WERI-Rb-1 (cell line): ENCODE measurements at places on chromosomes 12 and 14.
A peak's percentile ranks its signal among the peaks of the same experiment; 100 is the strongest.

DNA sequence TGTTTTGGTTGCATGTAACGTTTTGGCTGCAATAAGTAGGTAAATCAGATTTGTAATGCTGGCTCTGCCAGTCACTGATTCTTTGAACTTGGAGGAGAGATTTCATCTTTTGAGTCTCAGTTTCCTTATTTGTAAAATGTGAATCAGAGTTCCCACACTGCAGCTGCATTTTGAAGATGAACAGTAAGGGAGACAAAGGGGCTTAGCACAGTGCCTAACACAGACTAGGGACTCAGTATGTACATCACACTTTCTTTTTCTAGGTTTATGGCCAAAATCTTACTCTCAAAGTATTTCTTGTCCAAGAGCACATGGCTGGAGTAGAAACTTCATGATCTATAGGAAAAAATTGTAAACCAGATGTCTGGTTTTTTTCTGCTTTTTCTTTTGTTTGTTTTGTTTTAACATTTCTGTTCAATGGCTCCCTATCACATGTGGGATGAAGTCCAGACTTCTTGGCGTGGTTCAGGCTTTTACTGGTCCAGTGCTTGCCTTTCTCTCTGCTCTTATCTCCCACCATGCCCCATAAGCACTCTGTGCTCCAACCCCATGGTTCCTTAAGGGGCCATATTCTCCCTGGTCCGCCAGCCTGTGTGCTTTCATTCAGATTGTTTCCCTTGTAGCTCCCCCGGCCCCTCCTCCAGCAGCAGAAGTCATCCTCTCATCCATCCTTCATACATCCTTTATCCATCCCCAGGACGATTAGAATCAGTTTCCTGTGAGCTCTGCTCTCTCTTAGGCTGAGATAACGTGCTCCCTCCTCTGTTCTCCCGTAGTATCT, 58.0 kb downstream of the SYNE2 start:
- DNase-seq, result no peak

GRCh38 chr12:5096241-5096924, 52.7 kb downstream of the KCNA5 start:
- no peak for DNase-seq

DNA sequence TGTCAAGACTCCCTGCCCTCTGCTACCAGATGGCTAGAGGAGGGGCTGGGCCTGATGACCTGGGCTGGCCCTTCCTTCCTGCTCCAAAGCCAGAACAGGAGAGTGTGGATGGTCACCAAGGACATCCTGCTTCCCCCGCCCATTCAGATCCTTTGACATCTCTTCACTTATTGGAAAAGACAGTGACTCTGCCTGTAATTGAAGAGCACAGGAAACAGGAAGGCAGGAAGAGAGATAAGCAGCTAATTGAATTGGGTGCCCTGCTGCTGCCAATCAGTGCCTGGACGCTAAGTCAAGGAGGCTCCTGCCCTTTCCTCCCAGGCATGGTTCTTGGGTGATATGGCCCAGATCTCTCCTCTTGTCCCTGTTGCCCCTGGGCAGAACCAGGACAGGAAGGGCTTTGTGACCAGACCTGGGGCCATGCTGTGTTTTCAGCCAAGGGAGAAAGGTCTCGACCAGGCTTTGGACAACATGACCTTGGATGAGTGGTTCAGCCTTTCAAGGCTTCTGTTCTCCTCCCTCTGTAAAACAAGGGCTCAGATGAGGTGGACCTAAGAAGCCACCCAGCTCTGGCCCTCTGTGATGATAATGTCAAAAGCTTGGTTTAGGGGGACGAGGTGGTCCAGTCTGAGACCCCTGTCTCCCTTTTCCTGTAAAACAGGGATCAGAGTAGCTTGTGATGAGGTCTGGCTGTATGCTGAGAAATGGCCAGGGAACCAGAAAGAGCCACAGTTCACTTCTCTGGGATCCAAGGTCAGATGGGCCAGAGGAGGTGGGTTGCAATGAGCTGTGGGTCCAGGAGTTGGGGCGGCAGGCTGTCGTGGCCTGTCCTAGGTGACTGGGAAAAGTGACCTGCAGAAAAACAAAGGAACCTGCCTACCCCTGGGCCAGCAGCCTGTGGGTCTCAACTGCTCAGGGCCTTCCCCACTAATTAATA, 38.8 kb downstream of the FAM222A start:
- peak; percentile 91 for DNase-seq

- no peak for DNase-seq
These were observed 79.9 kb upstream of the LHX5 start for GRCh38 chr12:113551563-113551962.

DNA sequence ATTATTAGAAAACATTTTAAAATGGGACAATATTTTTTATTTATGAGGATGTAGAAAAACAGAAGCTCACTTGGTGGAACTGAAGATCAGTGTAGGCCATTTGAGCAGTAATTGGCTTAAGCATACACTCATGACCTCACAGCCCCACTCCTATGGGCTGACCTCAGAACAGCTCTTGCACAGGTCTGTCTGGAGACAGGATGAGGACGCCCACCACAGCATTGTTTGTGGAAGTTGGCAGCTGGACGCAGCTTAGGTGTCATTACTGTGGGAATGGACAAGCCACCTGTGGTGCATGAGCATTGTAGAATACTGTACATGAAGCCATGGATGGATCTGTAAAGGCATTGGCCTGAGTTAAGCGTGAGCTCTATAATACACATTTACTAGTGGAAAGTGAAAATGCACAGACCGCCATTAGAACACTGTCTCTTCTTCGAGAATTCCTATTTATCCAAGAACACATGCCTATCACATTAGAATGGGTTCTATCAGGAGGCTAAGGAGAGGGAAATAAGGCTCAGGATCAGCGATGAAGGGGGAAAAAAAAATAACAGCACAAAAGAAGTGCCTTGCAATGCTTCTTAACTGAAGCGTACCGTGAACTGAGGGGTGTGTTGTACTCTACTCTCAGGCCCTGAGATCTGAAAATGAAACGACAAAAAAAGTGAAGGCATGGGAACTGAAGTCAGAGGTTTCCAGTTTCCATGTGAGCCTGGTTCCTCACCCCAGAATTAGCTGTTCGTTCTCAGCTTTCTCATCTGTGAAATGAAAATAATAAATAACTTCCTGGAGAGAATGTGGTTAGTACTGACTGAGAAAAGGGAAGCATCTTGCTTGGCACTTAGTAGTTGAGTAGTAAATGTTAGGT, 33.6 kb downstream of the KCNA1 start:
- no peak for DNase-seq

GRCh38 chr14:77325746-77326094, 4.9 kb downstream of the GSTZ1 start:
- DNase-seq, result no peak

DNA sequence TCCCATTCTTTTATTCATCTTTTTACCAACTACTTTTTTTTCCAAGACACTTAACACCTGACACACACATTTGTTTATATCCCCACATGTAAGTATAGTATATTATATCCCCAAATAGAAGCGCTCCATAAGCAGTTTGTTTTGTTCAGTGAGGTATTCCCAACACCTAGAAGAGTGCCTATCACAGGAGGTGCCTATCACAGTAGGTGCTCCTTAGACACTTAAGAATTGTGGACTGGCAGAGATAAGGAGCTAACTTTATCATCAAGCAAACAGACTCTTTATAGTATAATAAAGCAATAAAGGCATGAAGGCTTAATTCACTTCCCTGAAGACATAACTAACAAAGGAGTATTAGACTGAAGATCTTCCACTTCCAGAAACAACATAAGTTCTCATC, 29.1 kb downstream of the OSBPL8 start:
- DNase-seq, result no peak
